Colonic mucosa (tissue), 4 donors: ENCODE measurements at places on chromosomes 2 and 18.

GRCh38 chr2:55805686-55806085 is 112.0 kb upstream of the PNPT1 start:
- no peak for DNase-seq

DNA sequence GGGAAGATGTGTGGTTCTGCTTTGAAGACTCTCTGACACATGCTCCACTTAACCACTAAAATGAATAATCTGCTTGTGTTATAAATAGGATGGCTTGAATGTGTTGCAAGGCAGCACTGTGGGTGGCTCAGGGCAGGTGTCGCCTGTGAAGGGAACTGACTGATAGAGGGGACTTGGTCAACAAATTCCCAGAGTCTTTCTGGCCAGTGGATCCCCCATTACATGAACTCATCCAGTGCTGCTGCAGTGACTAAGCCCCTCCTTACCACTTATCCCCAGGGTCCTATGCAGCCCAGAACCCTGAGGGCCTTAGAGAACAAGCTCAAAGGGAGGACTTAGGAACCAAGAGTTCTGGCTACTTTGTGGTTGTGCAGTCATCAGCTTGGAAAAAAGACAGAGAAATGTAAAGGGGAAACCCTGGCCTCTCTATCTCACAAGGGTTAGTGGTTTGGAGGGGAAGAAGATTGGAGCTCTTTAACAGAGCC is 226.2 kb upstream of the TNP1 start:
- no peak for DNase-seq

DNA sequence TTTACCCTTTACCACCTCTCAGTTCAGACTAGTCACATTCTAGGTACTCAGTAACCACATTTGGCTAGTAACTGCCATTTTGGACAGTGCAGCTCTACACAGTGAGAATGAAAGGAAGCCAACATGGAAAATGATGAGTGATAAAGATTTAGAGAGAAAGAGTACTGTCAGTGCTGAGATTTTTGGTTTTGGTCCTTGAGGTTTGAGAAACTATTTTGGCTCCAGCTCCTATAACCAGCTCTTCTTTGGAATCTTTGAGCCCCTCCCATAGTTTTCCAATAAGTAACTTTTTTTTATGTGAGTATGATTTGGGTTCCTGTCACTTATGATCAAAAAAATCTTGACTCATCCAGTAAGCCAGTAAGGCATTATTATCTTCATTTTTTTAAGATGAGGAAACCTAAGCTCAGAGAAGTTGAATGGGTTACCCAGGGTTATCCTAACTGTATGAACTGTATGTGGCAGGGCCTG is 173.0 kb downstream of the BABAM2 start:
- no peak for DNase-seq

DNA sequence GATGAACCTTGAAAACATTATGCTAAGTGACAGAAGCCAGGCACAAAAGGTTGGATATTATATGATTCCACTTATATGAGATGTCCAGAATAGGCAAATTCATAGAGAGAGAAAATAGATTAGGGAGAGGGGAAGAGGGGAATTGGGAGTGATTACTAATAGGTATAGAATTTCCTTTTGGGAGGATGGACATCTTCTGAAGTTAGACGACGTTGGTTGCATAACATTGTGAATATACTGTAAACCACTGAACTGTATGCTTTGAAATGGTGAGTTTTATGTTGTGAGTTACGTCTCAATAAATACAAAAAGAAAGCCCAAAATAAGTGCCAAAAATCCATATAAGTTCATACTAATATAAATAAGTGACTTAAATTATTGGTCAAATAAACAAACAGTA is 18.6 kb upstream of the CYP26B1 start:
- DNase-seq: no peak

DNA sequence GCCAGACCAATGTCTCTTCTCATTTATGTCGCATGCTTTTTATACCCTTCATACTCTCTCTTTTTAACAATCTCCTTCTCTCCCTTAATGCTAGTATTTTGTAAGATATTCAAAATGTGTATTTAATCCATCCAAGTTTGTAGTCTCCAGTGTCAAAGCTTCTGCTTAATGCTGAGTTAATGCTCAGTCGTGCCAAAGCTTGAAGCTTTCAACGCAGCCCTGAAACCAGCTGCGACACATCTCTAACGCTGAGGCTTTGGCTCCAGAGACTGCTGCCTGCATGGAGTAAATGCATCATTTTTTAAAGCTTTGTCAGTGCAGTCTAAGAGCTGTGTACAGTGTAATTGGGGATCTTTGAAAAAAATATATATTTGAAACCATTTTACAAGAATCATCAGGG is 2108.8 kb upstream of the PIK3C3 start:
- DNase-seq: peak; percentile 20

DNA sequence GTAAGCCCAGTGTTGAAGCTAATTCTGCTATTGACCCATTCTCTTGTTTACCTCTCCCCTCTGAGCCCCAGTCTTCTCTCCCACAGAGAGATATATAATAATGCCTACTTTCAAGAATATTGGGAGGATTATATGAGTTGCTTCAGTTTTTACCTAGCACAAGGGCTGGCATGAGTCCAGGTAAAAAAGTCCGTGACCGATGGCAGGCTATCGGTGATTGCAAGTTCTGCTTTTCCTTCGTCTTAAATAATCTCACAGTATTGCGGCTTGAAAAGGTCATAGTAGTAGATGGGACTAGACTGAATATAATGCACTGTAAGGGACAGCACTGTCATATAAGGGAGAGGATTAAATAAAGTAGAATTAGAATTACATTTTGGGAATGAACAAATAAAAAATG is 77.6 kb downstream of the KIF5C start:
- no peak for DNase-seq

DNA sequence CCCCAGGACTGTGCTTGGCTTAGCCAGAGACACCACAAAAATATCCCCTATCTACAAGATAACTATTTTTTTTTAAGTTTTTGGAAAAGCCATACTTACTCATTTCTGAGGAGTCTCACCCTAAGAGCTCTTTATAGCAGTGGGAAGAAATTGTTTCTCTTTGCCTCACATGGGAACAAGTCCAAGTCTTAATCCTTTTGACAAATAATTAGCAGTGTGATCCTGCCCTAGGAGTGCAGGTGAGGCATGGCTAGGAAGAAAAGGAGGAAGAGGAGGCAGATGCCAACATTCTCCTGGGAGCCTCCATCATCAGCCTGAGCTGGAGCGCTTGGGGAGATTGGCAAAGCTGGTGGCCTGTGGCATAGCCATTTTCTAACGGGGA is 115.6 kb downstream of the STPG4 start:
- no peak for DNase-seq

DNA sequence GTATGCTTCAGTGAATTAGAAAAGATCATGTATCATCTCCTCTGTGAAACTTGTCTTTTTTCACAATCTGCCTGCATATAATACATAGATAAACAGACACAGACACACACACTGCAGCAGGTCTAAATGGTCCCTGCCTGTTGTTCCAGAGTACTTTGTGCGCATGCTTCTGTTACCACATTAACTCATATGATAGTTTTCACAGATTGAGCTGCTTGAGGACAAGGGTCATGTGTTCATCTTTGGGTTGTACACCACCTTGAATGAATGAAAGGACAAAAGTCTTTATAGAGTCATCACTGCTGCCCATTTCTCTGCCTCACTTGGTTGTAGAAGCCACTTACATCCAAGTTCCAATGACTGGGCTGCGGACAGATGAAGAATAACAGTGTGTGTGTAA is 72.7 kb upstream of the GLS start:
- no peak for DNase-seq

DNA sequence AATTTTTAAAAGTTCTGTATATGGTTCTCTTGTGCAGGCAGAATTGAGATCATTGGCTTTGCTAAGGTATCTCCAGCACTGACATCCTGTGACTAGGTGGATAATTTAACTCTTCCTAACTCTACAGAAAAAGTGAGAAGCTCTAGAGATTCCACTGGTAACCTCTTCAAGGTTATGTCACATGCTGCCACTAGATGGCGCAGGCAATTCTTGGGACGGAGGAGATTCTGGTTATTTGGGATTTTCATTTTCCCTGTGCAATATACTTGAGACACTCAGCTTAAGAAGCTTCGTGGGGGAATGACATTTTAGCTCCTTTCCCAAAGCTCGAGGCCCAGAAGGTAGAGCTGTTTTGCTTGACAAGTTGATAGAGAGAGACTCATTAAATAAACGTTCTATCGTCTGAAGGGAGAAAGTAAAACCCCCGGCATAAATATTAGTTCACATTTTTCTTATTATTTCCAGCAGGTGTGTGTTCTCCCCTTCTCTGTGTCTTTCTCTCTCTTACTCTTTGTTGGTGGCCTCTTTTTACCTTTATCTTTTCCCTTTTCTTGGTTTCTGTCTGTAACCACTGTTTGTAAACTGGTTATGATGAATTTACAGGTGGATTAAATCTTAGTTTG is 26.6 kb upstream of the LANCL1 start:
- DNase-seq: peak; percentile 61

DNA sequence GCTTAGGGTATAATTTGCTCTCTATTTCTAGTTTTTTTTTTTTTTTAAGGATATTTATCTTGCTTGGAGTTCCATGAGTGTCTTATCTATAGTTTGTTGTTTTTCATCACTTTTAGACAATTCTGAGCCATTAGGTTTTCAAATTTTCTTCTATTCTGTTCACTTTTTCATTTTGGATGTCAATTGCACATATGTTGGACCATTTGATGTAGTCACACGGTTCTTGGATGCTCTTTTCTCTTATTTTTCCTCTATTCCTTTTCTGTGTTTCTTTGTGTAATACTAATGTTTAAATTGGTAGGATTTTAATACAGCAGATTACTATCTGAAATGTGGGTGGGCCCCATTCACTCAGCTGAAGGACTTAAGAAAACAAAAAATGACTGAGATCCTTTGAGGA is 292.6 kb downstream of the CALCRL start:
- DNase-seq: no peak

GRCh38 chr2:42840760-42841159 is 48.4 kb upstream of the HAAO start:
- DNase-seq: no peak

GRCh38 chr2:3113122-3113521 is 264.5 kb downstream of the EIPR1 start:
- peak; percentile 10 for DNase-seq

- no peak for DNase-seq
Observed at GRCh38 chr2:226788881-226789490, 10.6 kb downstream of the IRS1 start.

- no peak for DNase-seq
Observed at GRCh38 chr18:9890957-9891356, 5.2 kb downstream of the TXNDC2 start.

- DNase-seq: no peak
Observed at GRCh38 chr2:65443509-65444186, 11.2 kb upstream of the SPRED2 start.

GRCh38 chr2:67579216-67579615 is 182.1 kb downstream of the ETAA1 start:
- no peak for DNase-seq
